ENCODE measurements at places on chromosomes 2 and 18. TPM values are rescaled to one million over a fixed set of nuclear protein-coding genes. Genes with fewer than 3 reads are reported as not detected.

UGT1A3 gene
- 2.0 TPM for total RNA-seq

PJVK gene
- total RNA-seq = 1.1 TPM

GRCh38 chr2:24702800-24703199, 90.4 kb downstream of the PTRHD1 start:
- DNase-seq = no peak

GRCh38 chr2:232999354-232999753, 13.7 kb downstream of the NGEF start:
- no peak for DNase-seq

- DNase-seq = no peak
Measured at GRCh38 chr2:1339388-1340140, 73.7 kb upstream of the TPO start.

DNA sequence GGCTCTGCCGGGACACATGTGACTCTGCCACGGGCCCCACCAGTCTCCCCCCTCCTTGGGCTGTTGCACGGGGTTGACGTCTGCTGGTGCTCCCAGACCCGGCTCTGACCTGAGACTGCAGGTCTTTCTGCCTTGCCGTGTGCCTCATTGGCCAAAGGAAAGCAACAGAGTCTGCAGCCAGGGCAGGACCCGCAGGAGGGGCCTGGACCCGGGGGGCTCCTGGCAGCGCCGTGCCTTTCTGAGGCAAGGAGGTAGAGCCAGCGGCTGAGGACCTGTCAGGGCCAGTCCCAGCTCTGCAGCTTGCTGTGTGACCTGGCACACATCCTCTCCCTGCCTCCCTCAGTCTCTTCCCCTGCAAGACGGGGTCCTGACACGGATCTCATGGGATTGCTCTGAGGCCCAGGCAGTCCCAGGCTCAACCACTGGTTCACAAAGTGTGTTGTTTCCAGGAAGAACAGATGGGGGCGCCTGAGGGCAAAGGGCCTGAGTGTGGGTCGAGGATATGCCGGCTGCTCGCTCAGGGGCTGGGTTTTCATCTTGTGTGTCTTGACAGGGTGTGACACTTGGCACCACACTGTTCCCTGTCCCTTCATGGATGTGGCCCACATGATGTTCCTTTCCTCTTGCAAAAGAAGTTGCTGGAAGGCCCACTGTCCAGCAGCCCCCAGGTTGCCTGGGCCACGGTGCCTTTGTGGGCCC, 9.0 kb downstream of the CAPN10 start:
- DNase-seq = peak; percentile 23

LRATD1 gene
- total RNA-seq = 160 TPM

DNA sequence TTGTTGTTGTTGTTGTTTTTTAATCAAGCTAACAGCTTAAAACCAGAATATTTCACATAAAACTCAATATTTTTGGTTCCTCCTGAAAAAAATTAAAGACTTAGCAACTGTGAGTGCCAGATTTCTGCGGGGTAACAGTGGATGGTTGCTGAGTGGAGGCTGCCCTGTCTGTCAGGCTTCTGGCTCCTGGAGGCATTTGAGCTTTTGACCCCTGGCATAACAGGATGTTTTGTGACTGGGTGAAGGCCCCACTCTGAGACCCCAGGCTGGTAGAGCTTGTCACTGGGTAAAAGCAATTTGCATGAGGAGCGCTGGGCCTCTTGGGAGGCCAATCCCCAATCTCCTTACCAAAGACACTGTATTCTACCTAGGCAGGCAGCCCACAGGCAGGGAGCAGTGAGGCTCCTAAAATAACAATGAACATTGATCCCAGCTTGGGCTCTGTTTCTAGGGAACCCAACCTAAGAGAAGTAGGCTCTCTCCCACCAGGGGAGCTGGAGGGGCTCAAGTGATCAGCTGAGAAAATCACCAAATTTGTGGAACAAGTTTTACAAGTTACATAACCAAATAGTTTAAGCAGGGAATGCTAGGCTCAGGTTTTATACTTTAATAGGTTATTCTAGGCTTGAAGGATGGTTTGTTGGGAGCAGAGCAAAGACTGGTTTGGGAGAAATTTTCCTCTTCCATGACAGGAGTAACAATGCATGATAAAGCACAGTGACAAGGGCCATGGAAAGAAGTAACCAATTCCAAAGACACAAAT, 5.9 kb upstream of the SPRED2 start:
- no peak for DNase-seq

DNA sequence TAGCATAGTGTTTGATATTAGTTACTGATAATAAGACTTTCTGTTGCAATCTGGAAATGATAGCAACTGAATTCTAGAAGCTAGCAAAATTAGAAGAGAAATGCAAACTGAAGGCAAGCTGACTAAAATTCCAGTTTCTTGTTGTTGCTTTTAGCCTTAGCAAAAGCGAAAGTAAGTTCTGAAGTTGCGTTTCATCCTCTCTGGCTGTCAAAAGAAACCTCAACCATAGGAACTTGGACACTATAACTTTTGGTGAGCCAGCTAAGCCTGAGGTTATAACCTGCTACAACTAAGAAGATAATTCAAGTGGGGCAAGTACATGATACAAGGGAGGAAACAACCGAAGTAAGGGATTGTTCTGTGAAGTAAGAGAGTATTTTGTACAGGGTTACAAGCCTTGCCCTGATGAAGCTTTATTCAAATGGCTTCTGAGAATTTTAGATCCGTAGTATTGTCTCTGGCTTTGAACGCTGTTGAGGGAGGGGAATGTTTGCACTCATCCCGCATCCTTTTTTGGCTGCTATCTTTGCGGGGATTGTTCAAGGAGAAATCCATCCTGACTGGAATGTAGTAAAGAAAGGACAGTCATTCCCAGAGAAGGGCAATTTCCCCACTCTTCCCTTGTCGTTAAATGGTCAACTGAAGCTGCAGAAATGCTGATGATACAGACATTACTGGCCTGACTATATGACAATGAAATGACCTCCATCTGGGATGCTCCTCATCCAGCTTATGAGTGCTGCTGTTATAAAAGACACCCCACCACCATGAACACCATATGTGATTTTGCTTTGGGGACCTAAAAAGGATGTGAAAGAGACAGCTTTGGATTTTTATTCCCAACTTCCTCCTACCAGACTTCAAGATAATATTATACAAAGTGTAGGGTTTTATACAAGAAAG, 7.0 kb upstream of the TMX3 start:
- no peak for DNase-seq

- no peak for DNase-seq
Measured at GRCh38 chr2:171347591-171348032, 86.2 kb downstream of the METTL8 start.

DNA sequence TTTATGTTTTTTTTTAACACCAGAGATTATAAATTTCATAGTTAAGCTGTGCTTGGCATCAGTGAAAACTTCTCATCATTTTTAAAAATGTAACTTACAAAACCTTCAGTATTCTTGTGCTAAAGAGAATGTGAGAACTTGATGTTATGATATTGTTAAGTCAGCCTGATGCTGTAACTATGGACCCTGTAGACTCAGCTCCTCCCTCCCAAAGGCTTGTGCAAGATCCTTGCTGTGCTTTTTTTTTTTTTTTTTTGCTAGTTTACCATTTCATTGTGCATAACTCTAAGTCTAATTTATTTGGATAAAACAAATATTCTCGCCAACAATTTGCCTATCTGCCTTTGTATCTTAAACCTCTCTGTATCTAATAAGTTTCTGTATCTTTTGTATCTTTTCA, 12.9 kb upstream of the TFPI start:
- no peak for DNase-seq

- no peak for DNase-seq
Measured at GRCh38 chr2:154698296-154698720, at the start of gene KCNJ3. TSS of gene KCNJ3 (plus strand) at chr2:154698695. CDS start at chr2:154698776, 81 bp downstream.

DNA sequence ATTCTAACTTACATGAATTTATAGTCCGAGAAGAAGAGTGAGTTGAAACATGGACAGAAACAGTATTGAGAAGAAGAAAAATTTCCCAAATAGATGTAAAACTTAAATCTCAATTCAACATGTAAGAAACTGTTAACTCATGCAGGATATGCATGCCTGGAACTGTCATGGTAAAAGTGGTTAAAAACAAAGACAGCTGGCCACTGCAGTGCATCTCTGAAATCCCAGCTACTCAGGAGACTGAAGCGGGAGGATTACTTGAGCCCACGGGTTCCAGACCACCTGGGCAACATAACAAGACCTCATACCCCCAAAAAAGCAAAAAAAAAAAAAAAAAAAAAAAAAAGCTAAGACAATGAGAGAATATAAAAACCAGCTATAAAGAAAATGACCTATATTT, 93.0 kb upstream of the TTC27 start:
- no peak for DNase-seq

RAB6C gene
- total RNA-seq = 0.15 TPM

DYNAP gene
- not detected for total RNA-seq

- DNase-seq = no peak
Measured at GRCh38 chr2:64623242-64623850, 30.4 kb downstream of the SERTAD2 start.

- no peak for DNase-seq
Measured at GRCh38 chr2:118123561-118124232, 35.4 kb downstream of the INSIG2 start.

MBD5 gene
- 29.8 TPM for total RNA-seq

DNA sequence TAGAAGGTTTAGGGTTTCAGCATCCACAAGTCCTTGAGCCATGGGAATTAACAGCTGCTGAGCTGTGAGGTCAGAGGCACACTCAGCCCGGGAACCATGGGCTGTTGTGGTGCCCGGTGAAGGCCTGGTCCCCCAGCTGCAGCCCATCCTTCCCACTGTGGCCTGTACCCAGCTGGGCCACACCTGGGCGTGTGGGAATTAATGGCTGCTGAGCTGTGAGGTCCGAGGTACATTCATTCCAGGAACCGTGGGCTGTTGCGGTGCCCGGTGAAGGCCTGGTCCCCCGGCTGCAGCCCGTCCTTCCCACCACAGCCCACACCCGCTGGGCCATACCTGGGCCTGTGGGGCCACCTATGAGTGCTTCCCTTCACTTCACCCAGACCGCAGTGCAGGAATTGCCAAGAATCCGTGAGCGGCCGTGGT, 25.2 kb downstream of the TMEM18 start:
- no peak for DNase-seq

CACNB4 gene
- total RNA-seq = 1.3 TPM

GRCh38 chr2:50859110-50859509, 172.8 kb downstream of the NRXN1 start:
- DNase-seq = no peak

DNA sequence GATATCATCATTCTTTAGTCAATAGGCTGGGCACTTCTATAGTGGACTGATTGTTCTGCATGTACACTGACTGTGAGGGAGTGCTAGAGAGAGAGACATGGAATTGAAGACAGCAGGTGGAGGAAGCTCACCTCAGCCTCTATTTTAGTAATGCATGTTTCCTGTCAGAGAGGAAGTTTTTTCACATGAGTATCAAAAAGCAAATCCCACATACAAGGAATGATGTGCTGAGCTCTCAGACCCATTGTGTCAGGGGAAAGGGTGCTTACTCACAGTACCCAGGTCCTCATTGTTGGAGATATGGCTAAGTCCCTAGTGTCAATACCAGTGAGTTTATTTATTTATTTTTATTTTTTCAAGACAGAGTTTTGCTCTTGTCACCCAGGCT, 9.9 kb upstream of the CDK15 start:
- no peak for DNase-seq

ST8SIA3 gene
- 0.03 TPM for total RNA-seq

- DNase-seq = no peak
Measured at GRCh38 chr18:32095192-32095899, 3.7 kb downstream of the RNF138 start.

DCC gene
- total RNA-seq = 0.34 TPM

DNA sequence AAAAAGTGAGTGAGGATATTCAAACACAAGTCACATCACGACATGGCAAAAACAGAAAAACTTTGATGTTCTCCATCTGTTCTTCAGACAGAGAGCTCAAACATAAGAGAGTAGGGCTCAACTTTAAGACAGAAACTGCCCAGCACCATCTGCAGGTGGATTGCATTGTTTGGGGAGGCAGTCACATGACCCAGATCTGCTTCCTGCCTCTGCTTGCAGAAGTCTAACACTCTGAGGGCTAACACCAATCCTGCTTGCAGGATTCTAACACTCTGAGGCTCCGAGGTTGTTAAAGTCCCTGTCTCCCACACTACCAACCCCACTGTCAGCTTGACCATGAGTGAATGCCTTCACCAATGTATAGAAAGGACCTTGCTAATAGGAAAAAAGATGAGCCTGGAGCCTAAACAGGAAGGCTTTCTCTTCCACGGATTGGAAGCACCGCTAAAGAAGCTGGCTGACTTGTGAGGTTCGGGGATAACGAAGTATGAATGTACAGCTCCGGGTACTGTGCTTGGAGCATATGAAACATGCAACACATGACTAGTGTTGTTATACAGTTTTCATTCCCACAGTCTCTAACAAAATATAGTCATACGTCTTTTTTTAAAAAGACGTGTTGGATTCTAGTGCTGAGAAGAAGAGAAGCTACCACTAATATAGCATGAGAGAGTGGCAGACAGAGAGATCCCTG, 176.6 kb upstream of the CREB1 start:
- no peak for DNase-seq

DNA sequence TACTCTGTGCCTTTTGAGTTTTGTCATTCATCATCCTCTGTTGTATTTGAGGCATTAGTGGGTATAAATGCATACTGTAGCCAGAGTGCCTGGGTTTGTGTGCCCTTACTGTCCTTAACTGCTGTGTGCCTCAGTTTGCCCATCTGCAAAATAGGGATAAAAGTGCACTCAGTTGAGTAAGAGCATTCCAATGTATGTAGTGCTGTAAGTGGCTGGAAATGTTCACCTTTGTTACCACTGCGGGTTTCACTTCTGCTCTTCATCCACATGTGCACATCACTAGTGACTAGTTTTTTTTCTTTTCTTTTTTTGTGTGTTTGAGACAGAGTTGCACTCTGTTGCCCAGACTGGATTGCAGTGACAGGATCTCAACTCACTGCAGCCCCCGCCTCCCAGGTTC, 39.9 kb downstream of the PLEKHB2 start:
- DNase-seq = no peak

All from left colon (tissue), 2 donors.